NCI-H510A treated with DMSO at 0.1 percent for 48 hours (cell line): ENCODE measurements at places on chromosomes 4 and X.
A peak's percentile ranks its signal among the peaks of the same experiment; 100 is the strongest.

DNA sequence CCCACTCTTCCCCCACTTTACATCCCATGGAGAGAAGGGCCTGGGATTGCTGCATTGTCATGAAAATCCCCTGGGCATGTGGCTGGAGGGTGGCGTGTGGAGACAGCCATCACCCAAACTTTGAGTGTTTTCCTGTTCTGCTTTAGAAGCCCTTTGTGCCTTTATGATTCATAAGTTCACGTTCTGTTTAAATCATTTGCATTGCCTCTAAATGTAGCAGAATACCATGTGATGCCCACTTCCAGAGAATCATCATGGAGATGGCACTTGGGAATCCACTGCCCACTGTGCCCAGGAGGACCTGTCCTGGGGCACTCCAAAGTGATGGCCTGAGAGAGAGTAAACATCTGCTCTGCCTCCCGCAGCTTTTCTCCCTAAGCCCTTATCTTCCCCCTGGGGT, 52.8 kb downstream of the MED28 start:
- DNase-seq, result no peak

- no peak for DNase-seq
Observed at GRCh38 chr4:102454268-102454667, 46.9 kb upstream of the NFKB1 start.

GRCh38 chrX:53039236-53039635, 9.4 kb upstream of the GPR173 start:
- no peak for DNase-seq

- peak; percentile 0 for DNase-seq
Observed at GRCh38 chrX:133045986-133046385, 50.9 kb downstream of the USP26 start.

DNA sequence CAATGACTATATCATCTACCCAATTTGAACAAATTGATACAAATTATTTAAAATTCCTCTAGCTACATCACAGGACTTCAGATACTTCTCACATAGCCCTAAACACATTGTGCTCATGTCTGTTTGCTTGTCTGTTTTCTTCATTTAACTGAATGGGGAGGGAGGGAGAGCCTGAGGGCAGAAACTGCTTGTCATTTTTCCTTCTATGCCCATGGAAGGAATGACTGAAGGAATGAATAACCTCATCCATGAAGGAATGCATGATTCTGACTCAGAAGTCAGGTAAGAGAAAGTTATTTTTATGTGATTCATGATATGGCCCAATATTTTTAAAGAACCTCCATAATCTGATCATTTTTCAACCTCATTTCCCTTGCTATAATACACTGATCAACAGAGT, 418.0 kb upstream of the PITX2 start:
- DNase-seq, result no peak

DNA sequence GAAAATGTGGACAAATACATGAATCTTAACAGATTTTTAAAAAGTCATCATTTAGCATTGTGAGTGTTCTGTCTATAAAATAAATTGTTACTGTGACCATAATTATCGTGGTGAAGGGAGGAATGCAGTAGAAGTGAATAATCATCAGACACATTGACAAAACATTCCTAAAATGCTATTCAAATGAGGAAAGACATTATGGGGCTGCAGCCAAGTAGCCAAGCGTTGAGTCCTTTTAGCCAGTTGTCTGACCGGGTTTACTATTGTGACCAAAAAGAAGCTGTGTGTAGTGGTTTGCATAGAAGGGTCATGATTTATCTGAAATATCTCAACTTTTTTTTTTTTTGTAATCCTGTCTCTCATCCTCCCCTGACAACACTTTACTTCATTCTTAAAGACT, 19.5 kb downstream of the WWC2 start:
- DNase-seq, result no peak

- DNase-seq, result no peak
Observed at GRCh38 chr4:96092151-96092705, 252.3 kb downstream of the PDHA2 start.

DNA sequence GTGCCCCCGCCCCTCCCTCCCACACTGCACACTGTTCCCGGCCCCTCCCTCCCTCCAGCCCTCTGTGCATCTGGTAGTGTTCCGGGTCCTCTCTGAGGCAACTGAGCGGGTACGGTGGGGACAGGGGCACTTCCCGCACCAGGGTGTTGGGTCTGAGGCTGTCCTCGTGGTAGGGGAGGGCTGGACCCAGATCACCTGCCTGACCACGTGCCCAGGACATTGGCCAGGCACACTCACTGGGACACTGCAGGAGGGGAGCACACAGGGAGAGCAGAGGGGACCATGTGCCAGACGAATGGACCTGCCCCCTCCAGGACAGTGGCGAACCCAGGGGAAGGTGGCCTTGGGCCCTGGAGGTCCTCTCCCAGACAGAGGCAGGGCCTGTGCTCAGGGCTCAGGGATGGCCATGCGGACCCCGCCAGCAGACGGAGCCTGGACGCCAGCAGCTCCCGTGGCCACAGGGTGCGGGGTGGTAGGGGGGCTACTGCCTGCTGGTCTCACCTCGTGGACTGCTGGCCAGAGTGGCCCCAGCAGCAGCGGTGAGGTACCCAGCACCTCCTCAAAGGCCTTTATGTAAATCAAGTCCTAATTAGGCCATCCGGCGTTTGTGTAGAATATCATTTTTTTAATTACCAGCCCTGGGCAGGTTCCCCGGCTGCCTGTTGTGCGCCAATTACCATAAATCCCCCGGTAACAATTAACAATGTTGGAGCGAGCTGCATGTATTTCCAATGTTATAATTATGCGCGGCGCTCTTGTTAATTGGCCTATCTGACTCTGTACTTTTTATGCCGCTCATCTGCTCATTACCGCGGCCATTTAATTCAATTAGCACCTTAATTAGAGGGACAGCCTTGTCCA, 106.9 kb downstream of the FAM53A start:
- DNase-seq, result no peak

GRCh38 chrX:12946838-12947544, 27.9 kb upstream of the TMSB4X start:
- DNase-seq, result peak; percentile 77

DNA sequence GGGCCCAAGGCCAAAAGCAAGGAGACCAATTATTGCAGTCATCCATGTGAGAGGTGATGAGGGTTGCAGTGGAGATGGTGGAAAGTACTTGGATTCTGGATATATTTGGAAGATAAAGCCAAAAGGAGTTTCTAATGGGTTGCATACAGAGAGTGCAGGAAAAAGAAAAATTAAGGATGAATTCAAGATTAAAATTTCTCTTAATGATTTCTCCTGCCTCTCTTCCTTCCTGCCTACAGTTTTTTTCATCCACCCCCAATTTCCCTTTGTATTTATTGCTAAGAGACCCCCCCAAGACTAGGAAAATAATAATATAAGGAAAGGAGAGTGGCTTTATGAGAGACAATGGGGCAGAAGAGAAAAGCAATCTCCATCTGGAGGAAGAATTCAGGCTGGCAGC, 8.6 kb upstream of the FGF5 start:
- DNase-seq, result no peak

DNA sequence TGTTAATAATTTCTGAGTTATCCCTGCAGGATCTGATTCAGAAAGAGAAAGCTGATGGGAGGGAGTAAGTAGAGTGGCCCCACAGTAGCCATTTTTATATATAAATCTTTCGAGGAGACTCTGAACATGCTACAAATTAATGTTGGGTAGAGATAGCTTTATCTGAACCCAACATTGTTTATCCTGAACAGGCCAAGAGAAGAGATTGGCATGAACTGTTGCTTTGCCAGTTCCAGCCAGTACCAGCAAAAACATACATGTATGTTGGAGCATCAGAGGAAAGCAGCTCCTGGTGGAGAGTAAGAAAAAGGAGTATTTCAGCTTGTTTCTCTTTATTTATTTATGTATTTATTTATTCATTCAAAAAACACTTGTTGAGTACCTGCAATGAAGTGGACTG, 1.6 kb downstream of the MAOA start:
- DNase-seq, result no peak

DNA sequence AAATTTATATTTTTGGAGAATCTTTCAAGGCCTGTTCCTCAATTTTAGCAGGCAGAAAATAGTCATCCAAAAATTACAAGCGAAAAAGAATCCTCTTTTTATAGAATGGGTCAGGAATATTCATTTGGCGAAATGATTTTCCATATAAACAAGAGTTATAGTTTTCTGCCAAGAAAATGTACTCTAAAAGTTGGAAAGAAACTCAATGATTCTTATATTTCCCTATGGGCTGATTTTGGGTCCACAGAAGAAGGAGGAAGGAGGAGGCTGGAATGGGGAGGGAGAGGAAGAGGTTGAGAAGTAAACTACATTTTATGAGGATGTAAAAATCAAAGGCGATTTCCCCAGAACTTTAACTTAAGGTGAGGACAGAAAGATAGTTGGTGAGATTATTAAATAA, 159.3 kb downstream of the DCAF12L1 start:
- DNase-seq, result no peak

DNA sequence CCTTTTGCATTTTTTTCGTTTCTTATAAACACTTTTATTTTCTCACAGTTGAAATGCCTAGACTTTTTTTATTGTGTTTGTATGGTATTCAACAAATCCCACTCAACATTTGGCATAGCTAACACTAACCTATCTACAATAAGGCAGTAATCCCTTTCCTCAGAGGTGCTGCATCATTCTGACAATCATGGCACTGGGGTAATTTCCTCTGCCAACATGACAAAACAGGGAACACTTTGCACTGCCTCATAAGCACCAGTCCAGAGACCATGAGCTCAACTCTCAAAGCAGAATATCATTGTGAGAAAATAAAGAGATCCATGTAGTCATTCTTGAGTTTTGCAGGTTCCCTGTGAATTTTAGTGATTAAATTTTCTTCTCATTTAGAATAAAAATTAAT, 183.8 kb upstream of the INTU start:
- no peak for DNase-seq

DNA sequence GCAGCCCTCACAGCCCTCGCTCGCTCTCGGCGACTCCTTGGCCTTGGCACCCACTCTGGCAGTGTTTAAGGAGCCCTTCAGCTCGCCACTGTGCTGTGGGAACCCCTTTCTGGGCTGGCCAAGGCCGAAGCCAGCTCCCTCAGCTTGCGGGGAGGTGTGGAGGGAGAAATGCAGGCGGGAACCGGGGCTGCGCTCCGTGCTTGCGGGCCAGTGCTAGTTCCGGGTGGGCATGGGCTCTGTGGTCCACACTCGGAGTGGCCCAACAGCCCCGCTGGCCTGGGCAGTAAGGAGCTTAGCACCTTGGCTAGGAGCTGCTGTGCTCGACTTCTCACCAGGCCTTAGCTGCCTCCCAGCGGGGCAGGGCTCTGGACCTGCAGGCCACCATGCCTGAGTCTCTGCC, 192.6 kb downstream of the COX18 start:
- no peak for DNase-seq

DNA sequence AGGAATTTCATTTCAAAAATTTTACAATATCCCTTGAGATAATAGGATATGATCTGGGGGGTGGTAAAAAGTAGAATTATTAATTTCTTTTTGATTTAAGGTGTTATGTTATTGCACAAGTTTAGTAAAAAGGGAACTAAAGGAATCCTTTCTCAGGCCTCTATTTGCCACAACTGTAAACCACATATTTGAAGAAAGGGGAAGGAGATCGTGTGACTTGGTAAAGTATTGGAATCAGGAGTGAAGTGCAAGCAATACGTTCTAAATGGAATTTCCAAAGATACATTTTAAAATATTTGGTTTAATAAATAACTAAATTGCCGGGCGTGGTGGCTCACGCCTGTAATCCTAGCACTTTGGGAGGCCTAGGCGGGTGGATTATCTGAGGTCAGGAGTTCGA, 35.3 kb upstream of the SCRG1 start:
- DNase-seq, result no peak

- DNase-seq, result no peak
Observed at GRCh38 chr4:153489856-153490558, 23.8 kb downstream of the TMEM131L start.

- no peak for DNase-seq
Observed at GRCh38 chrX:126164226-126164625, 1.9 kb downstream of the DCAF12L2 start.

DNA sequence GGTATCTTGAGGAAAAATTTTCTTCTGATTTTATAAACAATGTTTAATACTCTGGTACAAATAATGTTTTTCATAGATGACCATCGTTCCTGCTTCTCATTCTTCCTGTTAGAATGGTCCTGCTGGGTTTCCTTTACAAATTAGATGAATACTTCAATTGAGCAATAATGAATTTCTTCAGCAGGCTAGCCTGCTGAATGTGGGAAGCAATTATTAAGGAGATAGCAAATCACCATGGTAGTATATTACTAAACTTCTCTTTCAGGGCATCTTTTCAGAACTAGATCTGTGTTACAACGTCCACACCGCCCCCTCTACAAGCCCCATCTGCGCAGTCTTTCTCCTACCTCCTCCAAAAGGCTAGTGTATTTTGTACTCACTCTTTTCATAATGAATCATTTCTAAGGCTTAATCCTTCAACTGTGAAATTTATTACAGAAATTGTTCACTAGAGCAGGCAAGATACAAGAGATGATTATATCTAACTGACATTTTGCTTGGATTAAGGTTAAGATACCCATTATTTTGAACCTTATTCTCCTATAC, 38.4 kb downstream of the GPRIN3 start:
- DNase-seq, result no peak

DNA sequence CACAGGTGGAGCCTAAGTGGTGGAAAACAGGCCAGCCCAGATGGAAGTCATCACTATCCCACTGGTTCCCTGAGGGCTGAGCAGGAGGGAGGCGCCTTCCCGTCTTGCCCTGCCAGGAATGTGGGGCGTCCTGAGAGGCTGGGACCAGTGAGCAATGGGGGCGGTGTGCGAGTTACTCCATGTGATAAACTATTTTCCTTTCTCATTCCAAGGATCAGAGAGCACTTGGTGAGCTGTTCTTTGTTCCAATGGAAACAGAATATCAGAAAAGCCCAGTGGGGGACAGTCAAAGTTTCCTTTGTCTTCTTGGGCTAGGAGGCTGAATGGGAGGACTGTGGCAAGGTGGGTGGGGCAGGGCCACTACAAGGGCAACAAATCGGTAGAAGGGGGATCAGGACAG, 86.2 kb downstream of the NHSL2 start:
- no peak for DNase-seq

- DNase-seq, result no peak
Observed at GRCh38 chrX:30906726-30907125, 17.7 kb upstream of the TAB3 start.

- no peak for DNase-seq
Observed at GRCh38 chr4:174749091-174749490, 80.0 kb downstream of the GLRA3 start.

DNA sequence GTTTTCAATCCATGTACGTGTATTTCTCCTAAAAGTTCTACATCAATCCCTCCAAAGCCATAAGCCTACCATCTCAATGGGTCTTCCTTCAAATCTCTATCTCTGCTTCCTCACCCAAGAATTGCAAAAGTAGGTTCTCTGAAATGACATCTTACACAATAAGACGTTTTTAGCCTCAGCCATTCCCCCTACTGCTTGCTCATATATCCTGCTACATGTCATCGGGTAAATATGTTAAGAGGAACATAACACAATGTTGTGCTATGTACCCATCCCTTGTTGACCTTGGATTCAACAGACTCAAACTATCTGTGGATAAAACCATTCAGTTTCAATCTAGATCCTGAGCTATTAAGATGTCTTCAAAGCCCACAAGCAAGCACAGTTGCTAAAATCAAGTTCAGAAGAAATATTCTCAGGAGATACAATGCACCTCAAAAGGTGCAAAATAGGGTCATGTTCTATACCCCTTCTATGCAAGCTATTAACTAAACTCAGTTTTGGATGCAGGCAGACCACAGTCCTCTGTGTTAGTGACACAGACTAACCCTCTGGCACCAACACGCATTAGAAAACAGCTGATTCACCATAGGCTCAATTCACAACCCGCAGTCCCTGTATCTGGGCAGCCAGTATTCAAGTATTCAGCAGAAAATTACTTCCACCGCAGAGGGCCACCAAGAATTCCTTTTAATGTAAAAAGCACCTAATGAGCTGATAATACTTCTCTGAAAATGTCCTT, 56.8 kb downstream of the CD99L2 start:
- DNase-seq, result no peak
